Stomach (tissue), 19 donors: ENCODE measurements at places on chromosomes 3 and 15. TPM values are rescaled to one million over a fixed set of nuclear protein-coding genes. Genes with fewer than 3 reads are reported as not detected.

Gene RASGRP1
- 4.3 TPM for total RNA-seq

Gene RIOX2
- total RNA-seq: 27.1 TPM

Gene TYRO3
- 3.8 TPM for total RNA-seq

Gene GPR176
- 1.3 TPM for total RNA-seq

DNA sequence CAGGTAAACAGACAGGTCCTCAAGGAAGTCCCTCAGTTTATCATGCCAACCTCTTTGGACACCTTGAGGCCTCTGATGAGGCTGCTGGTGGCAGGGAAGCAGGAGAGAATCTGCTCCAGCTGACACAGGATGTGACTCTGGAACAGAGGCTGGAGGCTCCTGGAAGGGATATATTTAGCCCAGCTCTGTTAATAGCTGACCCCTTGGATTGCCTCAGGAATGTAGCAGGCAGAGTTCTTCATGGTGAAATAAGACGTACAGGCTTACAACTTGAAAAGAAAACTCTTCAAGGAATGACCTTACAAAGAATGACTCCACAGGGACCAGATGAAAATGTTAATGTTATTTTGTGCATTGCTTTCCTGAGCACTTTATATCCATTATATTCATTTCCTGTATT, 90.5 kb downstream of the AQP9 start:
- DNase-seq: no peak

GRCh38 chr3:140443073-140443472, 234.8 kb upstream of the TRIM42 start:
- no peak for DNase-seq

DNA sequence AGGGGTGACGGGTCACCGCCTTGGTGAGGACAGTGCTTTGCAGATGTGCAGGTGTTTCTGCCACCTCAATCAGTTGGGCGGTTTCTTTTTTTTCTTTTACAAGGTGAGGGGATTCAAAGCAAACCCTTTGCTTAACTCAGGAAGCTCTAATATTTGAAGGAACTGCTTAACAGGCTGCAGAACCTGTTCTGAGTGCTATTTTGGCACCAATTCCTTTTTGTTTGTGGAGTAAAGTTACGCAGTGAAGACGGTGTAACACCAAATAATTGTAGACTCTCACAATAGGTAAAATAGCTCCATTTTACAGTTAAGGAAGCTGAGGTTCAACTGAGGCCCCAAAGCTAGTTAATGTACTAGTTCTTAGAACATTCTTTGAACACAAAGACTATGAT, 6.6 kb downstream of the GHRL start:
- DNase-seq: no peak

- DNase-seq: no peak
These were observed 60.5 kb upstream of the TBC1D5 start for GRCh38 chr3:17802950-17803349.

- no peak for DNase-seq
These were observed 509.3 kb downstream of the EPHB1 start for GRCh38 chr3:135304378-135304777.

DNA sequence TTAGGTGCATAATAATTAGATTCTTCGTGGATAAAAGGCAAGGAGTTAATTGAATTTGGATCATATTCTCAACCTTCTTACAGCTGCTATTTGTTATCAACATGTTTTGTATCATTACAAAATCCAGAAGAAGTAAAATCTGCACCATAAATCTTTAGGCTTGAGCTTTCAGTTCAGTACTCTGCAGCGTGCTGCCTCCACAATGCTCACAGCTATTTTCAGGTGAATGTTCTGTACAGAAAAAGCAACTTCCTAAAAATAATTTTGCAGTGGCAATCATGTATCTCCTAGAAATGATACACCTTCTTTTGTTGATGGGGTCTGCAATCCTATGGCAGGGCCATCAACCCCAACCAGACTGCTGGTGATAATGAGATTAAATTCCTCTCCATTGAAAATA, 220.9 kb upstream of the CTNNB1 start:
- DNase-seq: no peak

DNA sequence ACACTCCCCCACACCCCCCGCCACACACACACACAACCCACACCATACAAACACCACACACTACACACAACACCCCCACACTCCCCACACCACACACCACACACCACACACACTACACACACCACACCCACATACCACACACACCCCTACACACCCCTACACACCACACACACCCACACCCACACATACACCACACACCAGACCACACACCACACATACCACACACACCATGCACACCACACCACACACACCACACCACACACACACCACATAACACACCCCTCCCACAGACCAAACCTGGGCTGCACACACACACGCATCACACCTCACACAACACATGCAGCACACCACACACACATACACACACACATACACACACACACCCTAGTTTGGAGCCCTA, 1.8 kb upstream of the RASGRF1 start:
- DNase-seq: no peak

DNA sequence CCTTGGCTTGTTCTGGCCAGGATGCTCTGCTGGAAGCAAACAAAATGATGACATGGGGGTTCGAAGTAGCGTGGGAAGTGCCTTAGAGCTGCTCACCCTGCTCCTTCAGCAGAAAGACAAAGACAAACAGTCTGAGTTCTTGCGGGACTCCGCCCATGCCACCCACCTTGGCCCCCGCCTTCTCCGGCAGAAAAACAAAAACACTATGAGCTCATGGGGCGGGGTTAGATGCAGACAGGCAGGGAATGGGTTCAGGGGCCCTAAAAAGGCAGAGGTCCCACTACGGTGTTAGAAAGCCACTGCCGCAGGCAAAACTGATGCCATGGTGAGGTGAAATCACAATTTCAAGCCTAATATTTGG, 9.7 kb upstream of the NCKIPSD start:
- peak; percentile 34 for DNase-seq

GRCh38 chr15:78943692-78944091, 1.2 kb downstream of the CTSH start:
- DNase-seq: no peak

- DNase-seq: no peak
These were observed 9.9 kb upstream of the EPB42 start for GRCh38 chr15:43230640-43231115.

- no peak for DNase-seq
These were observed 83.5 kb downstream of the SV2B start for GRCh38 chr15:91183596-91183995.

DNA sequence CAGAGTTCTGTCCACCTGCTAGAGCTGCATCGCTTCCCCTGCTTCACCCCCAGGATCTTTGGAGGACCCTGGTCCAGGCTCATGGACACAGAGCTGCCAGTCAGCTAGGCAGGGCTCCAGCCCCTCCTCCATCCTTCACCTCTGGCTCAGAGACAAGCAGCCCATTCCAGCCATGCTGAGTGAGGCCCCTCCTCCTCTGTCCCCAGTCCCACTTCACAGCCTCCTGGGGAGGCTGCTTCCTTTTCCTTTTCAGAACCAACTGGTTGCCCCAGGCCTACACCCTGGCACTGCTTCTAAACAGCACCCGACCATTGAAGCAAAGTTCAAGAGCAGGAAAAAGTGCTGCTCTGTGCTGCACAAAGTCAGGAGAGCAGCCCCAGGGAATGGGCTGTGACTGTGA, 22.2 kb downstream of the IQSEC1 start:
- no peak for DNase-seq

DNA sequence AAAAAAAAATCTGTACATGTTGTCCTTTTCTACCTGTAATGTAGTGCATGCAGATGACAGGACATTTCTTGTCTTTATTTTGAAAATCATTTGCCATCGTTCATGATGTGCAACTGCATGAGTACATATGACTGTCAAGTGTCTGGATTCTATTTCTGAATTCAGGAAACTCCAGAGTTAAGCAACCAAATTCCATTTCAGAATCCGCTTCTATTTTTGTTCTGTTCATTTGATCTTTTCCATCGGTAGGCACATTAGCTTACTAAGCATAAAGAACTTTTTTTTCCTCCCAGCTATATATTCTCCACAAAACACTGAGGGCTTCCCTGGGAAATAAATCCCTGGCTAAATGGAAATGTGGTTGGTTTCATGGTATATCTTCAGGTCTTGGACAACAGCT, 365.6 kb downstream of the PTPRG start:
- DNase-seq: no peak

DNA sequence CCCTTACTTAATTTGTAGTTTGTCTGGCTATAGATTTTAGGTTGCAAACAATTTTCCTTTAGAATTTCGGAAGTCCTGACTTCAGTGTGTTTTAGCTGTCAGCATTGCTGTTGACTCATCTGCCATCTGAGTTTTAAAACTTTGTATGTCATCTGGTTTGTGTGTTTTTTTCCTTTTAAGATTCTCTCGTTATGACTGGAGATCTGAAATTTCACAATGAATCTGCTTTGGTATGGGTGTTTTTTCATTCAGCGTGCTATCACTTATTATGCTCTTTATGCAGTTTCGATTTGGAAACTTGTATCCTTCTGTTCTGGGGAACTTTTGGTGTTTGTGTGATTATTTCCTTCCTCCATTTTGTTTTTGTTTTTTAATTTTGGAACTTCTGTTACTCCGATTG, 53.7 kb upstream of the ZNF280D start:
- no peak for DNase-seq

DNA sequence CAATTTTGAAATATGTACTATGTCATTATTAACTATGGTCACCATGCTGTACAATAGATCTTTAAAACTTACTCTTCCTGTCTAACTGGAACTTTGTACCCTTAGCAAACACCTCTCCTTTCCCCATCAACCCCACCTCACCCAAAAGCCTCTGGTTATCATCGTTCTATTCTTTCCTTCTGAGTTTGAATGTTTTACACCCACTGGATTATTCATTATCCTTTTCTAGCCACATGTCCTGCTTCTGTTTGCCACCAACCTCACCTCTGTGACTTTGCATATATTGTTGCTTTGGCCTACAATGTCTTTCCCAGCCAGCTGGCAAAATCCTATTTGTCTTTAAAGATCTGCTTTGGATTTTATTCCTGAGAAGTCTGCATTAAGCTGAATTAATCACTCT, 102.6 kb upstream of the TSPAN3 start:
- DNase-seq: no peak

GRCh38 chr15:62279041-62279440, 114.0 kb upstream of the C2CD4B start:
- no peak for DNase-seq

DNA sequence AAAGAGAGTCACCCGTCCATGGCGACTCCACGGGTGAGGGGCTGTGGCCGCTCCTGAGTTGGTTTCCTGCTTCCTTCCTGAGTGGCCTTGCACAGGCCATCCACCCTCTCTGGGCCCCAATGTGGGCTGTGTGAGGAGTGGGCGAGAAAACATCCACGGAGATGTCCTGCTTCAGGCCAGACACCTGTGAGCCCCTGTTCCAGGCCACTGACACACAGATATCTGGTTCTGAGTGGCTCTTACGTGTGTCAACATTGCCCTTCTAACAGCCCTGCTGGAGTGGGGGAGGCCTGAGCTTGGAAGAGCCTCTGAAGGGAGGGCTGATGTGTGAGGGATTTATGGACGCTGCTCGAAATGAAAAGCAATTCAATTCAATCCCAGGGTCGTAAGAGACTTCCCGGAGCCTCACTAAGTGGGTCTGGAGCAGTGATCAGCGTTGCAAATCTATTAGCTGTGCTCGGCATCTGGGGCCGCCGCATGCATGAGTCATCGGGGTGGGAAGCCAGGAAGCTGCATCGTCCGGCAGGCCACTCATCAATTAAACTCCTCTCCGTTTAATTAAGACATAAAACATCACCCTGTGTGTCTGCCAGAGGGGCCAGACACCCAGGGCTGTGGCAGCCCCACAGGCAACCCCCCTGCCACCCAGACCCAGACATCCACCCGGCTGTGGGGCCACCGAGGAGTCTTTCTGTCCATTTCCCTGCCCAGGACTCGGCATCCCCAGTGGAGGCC, 20.0 kb upstream of the PRR23E start:
- no peak for DNase-seq

DNA sequence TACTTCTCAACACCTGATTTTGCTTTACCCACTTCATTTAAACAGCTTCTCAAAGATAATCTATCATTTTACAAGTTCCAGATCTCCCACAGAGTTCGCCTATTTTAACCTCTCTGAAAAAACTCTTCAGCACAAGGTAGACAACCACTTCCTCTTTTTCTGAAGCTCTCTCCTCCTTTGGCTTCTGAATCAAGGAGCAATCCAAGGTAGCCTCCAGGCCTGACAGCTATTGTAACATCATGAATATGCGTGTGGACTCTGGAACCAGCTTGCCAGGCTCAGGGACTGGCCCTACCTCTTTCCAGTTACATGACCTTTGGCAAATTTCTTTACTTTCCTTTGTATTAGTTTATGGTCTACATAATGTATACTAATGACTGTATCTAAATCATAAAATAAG, 405.9 kb upstream of the ZNF385D start:
- DNase-seq: no peak

- peak; percentile 48 for DNase-seq
These were observed 64.3 kb downstream of the NCEH1 start for GRCh38 chr3:172646439-172647015.

DNA sequence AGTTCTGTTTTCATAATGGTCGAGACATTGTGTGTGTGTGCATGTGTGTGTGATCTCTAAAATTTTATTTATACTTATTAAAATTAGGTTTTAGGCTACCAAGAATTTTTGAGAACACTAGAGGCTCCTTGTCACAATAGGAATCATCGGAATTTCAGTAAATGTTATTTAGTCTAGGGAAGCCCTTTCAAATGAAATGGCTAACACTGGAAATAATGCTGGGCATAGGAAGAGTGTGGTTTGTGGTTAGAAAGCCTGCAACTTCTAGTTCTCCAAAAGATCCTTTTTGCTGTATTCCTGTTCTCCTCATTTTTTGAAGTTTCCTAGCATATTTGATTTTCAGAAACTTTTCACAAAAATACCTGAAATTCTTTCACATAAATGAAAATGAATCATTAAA, 92.5 kb upstream of the MBNL1 start:
- DNase-seq: no peak

DNA sequence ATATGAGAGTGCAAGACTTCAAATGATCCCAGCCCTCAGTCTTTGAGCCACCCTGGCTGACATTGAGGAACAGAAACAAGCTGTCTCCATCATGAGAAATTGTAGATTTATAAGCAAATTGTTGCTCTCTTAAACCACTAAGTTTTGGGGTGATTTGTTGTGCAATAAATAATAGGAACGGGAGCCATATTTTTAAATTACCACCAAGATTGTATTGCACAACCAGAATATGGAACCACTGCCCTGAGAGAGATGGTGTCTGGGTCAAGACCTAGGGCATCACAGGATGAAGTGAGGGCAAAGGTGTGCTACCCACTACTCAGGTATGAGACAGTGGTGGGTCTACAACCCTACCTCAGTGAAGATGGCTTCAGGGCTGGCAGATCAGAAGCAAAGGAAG, 2.3 kb upstream of the CFAP92 start:
- DNase-seq: no peak
